Tracheal epithelial cell (primary cell): ENCODE measurements at places on chromosomes 7 and 10. TPM values are rescaled to one million over a fixed set of nuclear protein-coding genes. Genes with fewer than 3 reads are reported as not detected.

The ENO4 gene
- not detected in 2 replicates for total RNA-seq

The LRRC17 gene
- total RNA-seq = 0.72 and 1.9 TPM in 2 replicates

The PDK4 gene
- 0.48 and 0.64 TPM in 2 replicates for total RNA-seq

The TFAM gene
- total RNA-seq = 29.6 and 34.0 TPM in 2 replicates

The STAM gene
- 24.1 and 28.9 TPM in 2 replicates for total RNA-seq

The DHX32 gene
- 48.6 and 52.5 TPM in 2 replicates for total RNA-seq

The MSMB gene
- not detected in 2 replicates for total RNA-seq

The LIPF gene
- not detected in 2 replicates for total RNA-seq

The ADAM12 gene
- total RNA-seq = 5.1 TPM in 1 of 2 replicates, not detected in the other

The TTYH3 gene
- 16.6 and 32.5 TPM in 2 replicates for total RNA-seq

The PIK3AP1 gene
- 1.1 and 4.1 TPM in 2 replicates for total RNA-seq

The MYH16 gene
- total RNA-seq = under 0.01 and 1.2 TPM in 2 replicates

The PNLIPRP2 gene
- not detected in 2 replicates for total RNA-seq

The PALS2 gene
- 22.4 and 24.1 TPM in 2 replicates for total RNA-seq

The LRIT1 gene
- not detected in 2 replicates for total RNA-seq

The TAC1 gene
- 2.9 TPM in 1 of 2 replicates, not detected in the other for total RNA-seq

The GNAI1 gene
- total RNA-seq = 56.1 and 100.0 TPM in 2 replicates

The ACTL6B gene
- not detected in 2 replicates for total RNA-seq

The GPR141 gene
- 0.24 TPM in 1 of 2 replicates, not detected in the other for total RNA-seq

The DDX56 gene
- 78.3 and 79.3 TPM in 2 replicates for total RNA-seq

The TMEM168 gene
- total RNA-seq = 12.0 and 26.6 TPM in 2 replicates

The INPP5A gene
- 16.9 and 18.5 TPM in 2 replicates for total RNA-seq

The SLC13A1 gene
- not detected in 2 replicates for total RNA-seq

The INHBA gene
- total RNA-seq = 4.9 and 21.9 TPM in 2 replicates
